ENCODE measurements at places on chromosomes 7 and 10.

DNA sequence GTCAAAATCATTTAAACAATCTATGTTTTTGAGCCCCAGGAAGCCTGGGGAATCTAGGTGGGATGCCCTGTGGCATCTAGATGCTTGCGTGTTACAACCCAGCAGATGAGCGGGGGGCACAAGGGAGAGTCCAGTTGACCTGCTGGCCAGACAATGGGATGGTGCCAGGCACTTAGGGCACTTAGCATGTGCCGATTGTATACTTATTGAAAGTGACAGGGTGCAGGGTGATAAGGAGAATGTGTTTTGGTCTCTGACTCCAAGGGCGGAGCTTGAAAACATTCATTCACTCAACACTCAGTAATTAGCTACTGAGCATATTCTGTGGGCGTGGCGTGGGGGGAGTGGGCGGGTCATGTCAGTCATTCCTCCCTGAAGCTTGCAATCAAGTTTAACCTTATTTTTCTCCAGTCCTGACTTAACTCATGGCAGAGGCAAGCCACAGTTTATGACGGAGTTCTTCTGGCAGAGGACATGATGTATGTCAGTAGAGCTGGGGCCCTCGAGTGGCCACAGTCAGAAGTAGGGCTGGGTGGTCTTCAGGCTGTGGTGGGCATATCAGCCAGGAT is 115.1 kb downstream of the PRKCQ start:
- DNase-seq, result no peak

DNA sequence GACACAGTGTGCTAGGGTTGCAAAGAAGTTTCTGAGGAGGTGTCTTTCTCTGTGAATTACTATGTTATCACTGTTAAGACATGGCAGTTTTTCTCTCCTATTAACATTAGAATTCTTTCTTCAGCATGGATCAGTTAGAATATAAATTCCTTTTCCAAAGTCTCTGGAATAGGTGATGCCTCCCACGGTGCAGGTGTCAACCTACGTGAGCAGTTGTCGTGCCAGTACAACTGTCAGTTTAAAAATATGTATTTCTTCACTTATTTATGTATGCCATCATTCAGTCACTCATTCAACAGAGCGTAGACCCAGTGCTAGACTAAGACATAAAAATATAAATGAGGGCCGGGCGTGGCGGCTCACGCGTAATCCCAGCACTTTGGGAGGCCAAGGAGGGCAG is 83.5 kb downstream of the TACC2 start:
- no peak for DNase-seq

- DNase-seq, result no peak
These were observed 18.4 kb downstream of the ZNF775 start for GRCh38 chr7:150397346-150398107.

GRCh38 chr7:81231301-81231838 is 312.5 kb upstream of the SEMA3C start:
- DNase-seq, result peak; percentile 52

DNA sequence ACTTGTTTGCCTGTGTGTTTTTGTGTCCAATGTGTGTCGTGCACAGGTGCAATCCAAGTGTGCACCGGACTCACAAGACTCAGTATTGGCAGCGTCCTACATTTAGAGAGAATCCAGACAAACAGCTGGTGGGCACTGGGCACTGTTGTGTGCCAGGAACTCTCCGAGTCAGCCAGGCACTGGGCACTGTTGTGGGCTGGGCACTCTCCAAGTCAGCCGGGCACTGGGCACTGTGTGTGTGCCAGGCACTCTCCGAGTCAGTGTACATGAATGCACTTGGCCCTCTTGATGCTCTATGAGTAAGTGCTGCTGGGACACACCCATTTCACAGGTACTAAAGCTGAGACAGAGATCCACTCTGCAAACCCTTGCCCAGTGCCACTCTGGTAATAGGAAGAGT is 303.5 kb downstream of the PTPRN2 start:
- no peak for DNase-seq

Data from NCI-H1105 (cell line).